Bronchial epithelial cell (primary cell): ENCODE measurements at places on chromosomes 6 and 20. TPM values are rescaled to one million over a fixed set of nuclear protein-coding genes. Genes with fewer than 3 reads are reported as not detected.

The PPP1R14C gene
- 72.1 and 80.0 TPM in 2 replicates for total RNA-seq

The BRPF3 gene
- total RNA-seq, result 6.3 and 10.1 TPM in 2 replicates

The PARD6B gene
- 8.2 and 12.4 TPM in 2 replicates for total RNA-seq

The PXDC1 gene
- total RNA-seq, result 47.6 and 64.5 TPM in 2 replicates

The DNMT3B gene
- total RNA-seq, result 0.79 and 2.4 TPM in 2 replicates

The ABHD16B gene
- not detected in 2 replicates for total RNA-seq

The SCUBE3 gene
- total RNA-seq, result not detected in 2 replicates

The NEU1 gene
- 65.8 and 70.3 TPM in 2 replicates for total RNA-seq
